ENCODE measurements at places on chromosomes 4 and X. TPM values are rescaled to one million over a fixed set of nuclear protein-coding genes. Genes with fewer than 3 reads are reported as not detected.

DNA sequence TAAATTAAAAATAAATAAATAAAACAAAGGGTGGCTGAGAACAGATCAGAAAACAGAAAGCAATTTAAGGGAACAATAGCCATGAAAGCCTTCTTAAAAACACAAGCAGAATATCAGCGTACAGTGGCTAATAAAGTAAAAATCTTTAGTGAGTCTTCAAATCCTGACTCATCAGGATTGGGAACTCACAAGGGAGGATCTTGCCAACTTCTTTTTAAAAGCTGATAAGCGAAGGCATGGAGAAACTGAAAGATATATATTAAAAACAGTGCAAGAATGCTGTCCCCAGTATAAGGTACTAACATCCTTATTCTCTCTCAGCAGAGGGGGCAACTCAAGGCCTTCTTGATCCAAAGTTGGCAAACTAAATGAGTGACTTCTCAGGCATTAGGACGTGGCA lies 180.1 kb downstream of the DHX15 start:
- no peak for DNase-seq

DNA sequence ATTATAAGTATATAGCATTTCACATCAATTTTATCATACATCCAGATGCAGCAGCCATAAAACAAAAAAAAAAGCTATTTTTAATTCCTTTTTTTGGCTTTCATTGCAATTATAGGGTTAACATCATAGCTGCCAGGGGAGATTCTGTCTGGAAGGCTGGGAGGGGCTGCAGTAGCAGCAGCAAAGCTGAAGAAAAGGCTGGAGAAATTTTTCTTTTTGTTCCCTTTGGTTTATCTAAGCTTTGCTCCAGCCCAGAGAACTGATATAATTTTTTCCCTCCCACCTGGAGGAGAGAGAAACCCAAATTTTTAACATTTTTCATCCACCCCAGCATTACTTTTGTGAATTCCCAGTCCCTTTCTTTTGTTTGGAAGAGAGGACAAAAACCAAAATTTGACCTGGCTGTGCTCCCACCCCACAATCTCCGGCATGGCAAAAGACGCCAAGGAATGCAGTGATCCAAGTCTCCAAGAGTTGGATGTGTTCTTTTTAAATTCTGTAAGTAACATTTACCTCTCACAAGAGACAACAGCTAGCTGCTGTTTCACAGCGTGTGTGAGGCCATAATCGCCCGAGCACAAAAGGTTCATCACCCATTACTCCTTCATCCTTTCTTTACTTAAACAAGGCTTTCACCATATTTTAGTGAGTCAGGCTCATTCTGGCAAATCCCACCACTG lies 25.1 kb upstream of the FAM156A start:
- no peak for DNase-seq

DNA sequence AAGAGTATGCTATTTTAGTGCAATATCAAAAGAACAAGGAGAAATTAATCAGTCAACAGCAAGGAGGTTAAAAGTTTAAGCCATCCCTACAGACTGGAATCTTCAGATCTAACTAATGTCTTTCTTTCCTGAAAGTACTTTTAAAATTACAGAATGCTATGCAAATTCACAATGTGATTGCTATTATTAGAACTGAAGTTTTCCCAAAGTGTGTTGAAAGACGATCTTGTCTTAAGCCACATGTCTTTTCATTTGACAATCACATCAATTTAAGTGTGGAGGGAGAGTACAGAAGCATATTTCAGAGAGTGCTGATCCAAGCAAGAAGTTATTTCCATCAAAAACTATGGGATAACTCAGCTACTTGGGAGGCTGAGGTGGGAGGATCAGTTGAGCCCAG lies 64.7 kb upstream of the TNIP3 start:
- no peak for DNase-seq

DNA sequence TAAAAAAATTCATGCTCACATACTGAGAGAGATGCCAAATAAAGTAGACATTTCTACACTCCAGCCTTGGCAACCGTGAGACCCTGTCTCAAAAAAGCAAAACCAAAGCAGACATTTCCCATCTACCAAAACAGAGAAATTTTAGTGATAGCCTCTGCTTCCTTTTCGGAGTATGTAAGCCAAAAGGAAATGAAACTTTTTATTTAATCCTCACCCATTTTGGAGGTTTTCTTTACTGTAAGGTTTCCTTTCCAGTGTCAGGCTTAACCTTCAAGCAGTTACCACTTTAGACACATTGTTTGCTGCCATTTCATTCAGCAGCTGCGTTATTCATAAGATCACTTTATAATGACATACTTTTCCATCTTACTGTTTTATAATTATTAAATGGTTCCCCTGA lies 15.9 kb downstream of the ADD1 start:
- DNase-seq: no peak

The TKTL2 gene
- total RNA-seq: not detected

DNA sequence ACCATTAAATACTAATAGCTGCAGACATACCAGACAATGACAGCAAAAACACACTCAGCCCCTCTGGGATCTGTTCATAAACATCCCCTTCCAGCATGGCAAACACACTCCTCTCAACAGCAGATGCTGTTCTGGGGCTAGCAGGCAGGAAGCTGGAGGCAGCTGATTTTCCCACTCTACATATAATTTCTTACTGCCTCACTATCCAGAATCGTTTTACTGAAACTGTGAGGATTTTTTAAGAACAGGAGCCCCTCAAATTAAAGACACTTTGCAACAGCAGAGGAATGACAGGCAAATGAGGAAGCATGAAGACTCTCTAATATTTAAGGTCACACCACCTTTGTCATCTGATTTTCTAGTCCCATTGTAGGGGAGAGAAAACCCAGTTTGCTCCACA lies 2.2 kb downstream of the MAPK10 start:
- DNase-seq: no peak

- DNase-seq: no peak
These were observed 204.5 kb downstream of the KCNIP4 start for GRCh38 chr4:21744046-21744445.

DNA sequence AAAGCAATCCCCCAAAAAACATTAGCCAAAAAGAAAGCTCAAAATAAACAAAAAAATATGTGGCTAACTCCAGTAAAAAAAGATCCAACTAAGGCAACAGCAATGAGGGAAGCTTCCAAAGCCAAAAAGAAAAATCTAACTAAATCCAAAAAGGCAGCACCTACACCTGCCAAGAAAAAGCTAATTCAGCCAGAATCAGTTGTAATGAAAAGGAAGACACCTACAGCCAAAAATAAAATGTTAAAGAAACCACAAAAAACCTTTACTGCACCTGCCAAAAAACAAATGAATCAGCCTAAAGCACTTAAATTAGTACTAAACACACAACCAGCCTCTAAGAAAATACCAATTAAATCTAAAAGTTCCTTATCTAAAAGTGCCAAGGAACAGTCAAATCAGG lies 37.2 kb upstream of the CABS1 start:
- DNase-seq: no peak

DNA sequence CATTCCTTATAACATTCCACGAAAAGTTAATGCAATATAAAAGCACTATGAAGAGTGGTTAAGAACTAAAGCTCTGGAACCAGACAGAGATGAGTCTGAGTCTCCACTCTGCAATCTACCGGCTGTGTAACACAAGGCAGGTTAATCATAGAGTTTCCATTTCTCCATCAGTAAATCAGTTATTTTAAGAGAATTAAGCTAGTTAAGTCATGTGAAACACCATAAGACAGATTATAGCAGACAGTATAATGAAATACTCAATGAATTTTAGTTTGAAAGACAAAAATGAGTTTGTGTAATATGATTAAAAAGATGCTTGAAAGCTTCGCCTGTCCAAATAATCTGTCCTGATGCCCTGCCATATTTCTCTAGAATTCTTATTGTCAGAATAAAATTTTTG lies 282.6 kb upstream of the ACTRT1 start:
- no peak for DNase-seq

- DNase-seq: no peak
These were observed 268.6 kb upstream of the SLIT2 start for GRCh38 chr4:19983072-19983471.

- DNase-seq: no peak
These were observed 7.7 kb downstream of the PROM1 start for GRCh38 chr4:16075975-16076757.

GRCh38 chr4:143341186-143341755 lies 4.6 kb downstream of the GAB1 start:
- DNase-seq: no peak

DNA sequence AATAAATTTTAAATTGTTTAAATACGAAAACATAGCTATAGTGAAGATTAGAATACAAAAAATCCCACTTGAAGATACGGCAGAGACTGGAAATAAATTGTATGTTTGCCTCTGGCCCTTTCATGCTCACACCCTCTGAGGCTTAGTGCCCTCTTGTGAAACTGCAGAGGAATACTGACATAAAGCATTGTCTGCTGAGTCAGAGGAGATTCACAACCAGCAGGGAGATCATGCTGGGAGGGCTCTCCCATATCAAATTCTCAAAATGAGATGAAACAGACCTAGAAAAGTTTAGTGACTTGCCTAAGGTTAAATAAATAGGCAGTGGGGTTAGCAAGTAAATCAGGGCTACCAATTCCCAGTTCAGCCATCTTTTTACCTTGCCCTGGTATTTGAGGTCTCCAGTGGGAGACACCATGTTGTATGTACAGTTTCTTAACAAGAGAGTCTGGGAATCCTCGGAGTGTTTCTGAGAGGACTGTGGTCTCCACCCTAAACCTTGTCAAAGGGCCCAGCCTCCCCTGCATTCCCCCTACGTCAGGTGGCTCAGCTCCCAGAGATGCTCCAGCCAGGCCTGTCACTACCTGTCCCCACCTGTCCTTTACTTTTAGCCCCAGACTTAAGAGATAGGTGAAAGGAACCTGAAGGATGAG lies 581.4 kb upstream of the DIPK2B start:
- peak; percentile 58 for DNase-seq

- no peak for DNase-seq
These were observed 227.4 kb downstream of the SLC7A11 start for GRCh38 chr4:138014590-138015288.

DNA sequence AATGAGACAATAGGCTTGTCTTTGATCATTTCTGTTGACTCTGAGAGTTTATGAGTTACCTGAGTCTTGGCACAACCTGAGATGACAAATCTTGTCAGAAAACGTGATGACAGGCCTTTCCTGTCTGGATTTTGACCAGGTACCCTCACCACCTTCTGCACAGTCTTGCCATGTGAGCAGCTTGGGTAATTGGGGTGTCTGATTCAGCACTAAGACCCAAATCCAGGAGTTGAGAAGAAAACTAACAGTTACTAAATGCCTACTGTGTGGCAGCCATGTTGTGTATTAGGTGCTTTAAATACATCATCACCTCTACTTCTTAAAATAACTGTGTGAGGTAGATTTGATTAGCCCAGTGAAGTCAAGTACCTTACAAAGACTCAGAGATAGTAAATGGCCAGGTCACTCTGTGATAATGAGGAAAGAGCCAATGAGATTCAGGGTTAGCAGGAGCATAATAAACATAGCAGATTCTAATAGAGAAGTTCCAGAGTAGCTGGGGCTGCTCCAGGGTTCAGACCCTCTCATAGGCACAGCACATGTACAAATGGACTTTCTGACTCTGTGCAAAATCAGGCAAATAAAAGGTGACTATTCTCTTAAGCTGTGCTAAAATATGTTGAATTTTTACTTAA lies 2.8 kb downstream of the EREG start:
- DNase-seq: no peak

The RBMXL3 gene
- total RNA-seq: not detected

GRCh38 chr4:17142232-17142711 lies 243.8 kb upstream of the LDB2 start:
- DNase-seq: no peak

DNA sequence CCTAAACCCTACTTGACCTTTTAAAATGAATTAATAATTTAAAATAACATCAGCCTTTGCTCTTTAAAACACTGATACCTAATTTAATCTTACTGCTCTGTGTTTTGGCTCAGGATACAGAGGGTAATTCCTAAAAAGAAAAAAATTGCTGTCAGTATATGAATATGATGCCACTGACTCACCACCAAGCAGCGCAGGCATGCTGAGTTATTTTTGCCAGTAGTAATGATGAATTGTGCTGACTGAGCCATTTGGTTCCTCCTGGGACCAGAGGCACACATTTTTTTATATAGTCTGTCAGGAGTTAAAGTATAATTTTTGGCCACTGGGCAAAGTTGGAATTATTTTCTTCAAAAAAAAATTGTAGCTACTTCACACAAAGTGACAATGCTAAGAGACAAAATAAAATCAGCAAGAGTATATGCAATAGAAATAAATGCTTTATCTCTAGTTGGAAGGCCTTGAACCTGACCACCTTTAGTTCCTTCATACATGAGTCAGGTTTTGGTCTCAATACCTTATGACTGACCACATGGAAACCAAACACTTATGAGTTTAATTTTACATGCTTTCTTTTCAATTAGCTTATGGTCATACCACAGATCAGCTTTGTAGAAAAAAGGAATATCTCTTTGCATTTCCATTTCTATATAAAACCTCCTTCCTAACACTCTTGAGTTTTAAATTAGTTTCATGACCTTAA lies 115.1 kb downstream of the PPP3CA start:
- DNase-seq: no peak

DNA sequence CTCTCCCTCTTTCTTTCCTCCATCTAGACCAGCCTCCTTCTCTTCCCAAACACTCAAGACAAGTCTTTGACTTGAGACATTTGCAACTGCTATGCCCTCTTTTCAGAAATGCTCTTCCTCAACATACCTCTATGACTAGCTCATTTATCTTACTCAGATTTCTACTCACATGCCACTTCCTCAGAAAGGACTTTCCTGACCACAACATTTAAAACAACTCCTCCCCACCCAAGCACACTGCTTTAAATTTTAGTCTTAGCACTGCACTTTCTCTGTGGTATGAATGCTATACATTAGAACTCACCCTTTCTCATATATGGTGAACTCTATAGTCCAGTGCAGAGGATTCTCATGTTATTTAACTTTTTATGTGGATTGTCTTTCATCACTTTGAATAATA lies 28.4 kb upstream of the SULT1E1 start:
- no peak for DNase-seq

The CACNA1F gene
- not detected for total RNA-seq

- DNase-seq: no peak
These were observed 349.7 kb downstream of the IQCM start for GRCh38 chr4:149465955-149466354.

The SCRG1 gene
- total RNA-seq: 1.3 TPM

DNA sequence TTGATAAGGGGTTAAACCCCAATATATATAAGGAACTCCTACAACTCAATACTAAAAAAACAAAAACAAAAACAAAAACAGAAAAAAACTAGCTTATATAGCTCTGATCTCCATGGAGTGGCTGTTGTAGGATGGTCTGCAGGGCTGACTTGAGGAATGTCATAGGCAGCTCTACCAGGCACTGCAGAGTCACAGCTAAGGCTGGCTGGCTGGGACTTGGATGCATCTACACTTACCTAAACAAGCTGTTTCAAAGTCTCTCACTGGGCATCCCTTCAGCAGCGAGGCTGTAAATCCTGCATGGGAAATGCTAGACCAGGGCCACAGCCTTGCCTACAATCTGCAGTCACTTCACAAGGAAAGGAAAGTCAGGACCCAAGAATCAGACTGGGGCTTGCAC lies 61.3 kb downstream of the HOPX start:
- DNase-seq: no peak

The NPY2R gene
- not detected for total RNA-seq

The TBC1D9 gene
- total RNA-seq: 9.7 TPM

- DNase-seq: no peak
These were observed 2.0 kb downstream of the ARX start for GRCh38 chrX:25013632-25014365.

The HPGD gene
- total RNA-seq: 9.5 TPM
